Stimulated activated CD4-positive, alpha-beta T cell treated with anti-CD3 and anti-CD28 coated beads, Interleukin-2, amount 100 ng/mL, for 48 hours (primary cell): ENCODE measurements at places on chromosomes 7 and 10.

- no peak for DNase-seq
These were observed 25.9 kb downstream of the PFKFB3 start for GRCh38 chr10:6228647-6229046.

DNA sequence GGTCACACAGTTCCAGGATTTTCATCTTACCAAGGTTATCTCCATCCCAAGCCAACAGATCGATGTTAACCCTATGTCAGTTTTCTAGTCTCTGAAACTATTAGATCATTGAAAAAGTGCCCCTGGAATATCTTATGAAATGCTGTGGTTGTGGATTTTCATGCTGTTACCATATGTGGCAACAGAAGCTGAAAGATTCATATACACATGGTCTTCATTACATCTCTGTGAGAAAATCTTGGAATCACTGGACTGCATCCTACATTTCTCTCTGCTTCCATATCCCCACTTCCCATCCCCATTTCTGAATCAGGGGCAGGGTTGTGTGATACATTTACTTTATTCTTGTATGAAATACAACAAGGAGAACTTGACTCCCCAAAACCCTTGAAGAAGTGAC, 146.1 kb downstream of the SLC16A9 start:
- no peak for DNase-seq

DNA sequence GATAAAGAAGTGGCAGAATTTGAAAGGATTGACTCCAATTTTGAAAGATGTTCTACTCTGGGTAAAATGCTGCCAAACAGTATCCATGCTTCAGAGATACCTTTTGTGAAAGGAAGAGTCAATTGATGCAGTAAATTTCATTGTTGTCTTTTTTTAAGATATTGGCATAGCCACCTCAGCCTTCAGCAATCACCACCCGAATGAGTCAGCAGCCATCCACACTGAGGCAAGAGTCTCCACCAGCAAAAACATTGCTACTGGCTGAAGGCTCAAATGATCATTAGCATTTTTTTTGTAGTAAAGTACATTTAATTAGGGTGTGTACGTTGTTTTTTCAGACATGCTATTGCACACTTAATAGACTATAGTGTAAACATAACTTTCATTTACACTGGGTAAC, 31.7 kb upstream of the CYP26C1 start:
- no peak for DNase-seq

- DNase-seq: no peak
These were observed 114.6 kb downstream of the ZNF438 start for GRCh38 chr10:30917067-30917466.

DNA sequence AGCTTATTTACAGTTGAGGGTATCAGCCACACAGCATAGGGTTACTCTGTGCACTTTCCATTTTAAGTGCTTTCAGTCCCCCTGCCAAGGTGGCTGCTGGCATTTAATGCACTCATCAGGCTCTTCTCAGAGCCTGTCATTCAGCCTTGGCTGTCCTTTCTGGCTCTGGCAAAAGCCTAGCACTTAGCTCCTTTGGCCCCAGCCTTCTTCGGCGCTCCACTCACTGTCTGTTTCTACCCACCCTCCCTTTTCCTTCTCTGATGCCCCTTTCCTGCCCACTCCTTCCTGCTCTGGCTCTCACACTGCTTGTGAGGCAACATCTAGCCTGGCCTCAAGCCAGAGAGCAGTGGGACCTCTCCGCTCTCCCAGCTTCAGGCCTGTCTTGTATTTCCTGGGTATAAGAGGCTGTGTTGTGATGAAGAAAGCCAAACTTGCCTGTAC, 60.2 kb downstream of the WIPF3 start:
- DNase-seq: no peak

- no peak for DNase-seq
These were observed 27.4 kb upstream of the ABLIM1 start for GRCh38 chr10:114685456-114685855.

DNA sequence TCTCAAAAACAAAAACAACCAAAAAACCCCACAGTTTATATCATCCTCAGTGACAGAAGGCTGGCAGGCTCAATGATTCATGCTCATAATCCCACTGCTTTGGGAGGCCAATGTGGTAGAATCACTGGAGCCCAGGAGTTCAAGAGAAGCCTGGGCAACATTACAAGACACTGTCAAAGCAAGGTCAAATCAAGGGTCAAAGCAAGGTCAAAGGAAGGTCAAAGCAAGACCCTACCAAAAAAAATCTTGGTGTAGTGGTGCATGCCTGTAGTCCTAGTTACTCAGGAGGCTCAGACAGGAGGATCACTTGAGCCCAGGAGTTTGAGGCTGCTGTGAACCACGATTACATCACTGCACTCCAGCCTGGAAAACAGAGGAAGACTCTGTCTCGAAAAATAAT, 14.2 kb upstream of the NPC1L1 start:
- no peak for DNase-seq

DNA sequence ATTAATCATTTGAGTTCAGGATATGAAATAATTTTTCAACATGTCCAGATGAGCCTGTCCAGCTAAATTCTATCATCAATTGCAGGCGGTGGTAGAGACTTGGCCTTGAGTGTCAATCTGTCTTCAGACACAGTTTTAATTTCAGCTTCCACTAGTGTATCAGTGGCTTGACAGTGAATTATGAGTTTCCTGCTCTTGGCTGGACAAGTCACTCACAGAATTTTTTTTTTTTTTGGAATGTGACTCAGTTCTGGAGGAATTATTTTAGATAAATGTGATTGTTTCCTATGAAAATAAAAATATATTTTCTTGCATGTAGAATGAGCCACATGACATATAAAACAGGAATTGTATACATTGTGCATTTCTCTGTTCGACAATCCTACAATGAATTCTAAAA, 319.9 kb upstream of the AKR1E2 start:
- DNase-seq: no peak

DNA sequence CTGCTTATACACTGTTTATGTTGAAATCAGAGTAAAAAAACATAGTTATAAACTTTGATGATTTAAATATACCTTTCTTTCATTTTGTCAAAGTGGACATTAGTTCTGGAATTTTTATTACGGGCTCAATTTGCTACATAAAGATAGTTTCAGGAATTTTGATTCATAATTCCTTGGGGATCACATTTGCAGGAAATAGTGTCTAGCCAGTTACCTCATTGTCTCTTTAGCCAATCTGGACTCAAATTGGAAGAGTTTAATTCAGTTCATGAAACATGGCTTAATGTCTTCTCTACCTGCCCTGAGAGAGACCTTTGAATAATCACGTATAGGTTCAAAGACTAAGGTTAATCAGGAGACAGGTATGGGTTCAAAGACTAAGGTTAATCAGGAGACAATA, 262.6 kb downstream of the HGF start:
- no peak for DNase-seq

DNA sequence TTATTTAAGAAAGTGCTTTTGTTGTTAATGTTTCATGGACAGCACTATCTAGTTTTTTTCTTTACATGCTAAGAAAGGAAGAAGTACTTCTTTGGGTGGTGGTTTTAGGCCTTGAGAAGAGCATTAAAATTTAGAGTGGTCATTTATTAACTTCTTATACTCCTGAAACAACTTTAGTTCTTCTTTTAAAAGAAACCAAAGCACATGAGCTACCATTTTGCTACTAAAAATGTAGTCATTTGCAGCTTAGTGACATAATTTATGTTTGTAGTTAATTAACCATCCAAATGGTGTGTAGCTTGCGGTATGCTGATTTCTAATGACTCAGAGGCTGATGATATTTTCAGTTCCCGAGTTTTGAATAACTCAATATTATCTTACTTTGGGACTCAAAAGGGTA, 207.5 kb downstream of the BBS9 start:
- DNase-seq: no peak

DNA sequence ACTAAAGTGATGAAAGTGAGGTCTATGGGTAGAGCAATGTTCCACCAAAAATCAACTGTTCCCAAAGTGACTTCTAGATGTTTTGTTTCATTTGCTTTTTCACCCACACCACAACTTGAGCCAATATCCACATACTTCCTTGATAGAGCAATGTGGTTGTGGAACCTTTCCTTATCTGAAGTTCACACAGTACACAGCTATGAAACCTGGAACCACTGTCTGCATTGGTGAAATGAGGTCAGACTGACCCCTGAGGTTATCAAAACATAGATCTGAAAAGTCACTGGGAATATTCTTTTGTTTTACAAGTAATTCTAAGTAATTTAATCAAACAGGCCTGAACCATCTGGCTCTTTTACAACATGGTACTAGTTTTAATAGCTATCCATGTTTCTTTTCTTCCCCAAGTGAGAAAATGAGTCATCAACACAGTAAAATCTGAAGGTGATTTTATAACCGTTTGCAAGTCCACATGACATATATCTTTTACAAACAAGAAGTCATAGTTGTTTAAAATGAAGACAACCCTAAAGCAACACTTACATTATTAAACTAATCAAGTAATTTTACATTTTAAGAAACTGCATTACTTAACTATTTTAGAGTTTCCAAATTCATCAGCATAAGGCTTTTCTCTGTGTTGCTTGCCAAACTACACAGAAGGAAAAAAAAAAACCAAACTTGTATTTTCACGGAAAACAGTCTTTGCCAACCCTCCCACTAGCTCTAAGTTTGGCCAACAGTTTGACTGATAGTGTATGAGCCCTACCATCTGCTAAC, 80.3 kb downstream of the LRRC17 start:
- no peak for DNase-seq

GRCh38 chr7:108286290-108286904, 156.2 kb upstream of the LAMB4 start:
- DNase-seq: no peak

DNA sequence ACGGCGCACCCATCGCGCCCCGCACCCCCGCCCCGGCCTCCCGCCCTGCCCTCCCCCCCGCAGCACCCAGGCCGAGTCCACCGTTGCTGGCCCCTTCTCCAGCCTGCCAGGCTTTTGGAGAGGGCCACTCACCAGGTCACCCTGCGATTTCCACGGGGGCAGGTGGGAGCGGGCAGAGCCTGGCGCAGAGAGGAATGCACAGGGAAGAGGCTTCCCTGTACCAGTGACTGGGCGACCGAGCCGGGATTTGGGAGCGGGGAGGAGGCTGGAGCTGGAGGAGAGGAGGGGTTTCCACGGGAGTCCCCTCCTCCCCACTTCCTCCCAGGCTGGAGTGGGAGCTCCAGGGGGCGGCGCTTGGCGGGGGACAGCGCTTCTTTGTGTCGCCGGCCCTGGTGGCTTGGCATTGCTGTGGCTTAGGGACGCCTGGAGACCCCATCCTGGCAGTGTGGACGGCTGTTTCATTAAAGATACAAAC, 19.3 kb downstream of the TCAF1 start:
- no peak for DNase-seq

DNA sequence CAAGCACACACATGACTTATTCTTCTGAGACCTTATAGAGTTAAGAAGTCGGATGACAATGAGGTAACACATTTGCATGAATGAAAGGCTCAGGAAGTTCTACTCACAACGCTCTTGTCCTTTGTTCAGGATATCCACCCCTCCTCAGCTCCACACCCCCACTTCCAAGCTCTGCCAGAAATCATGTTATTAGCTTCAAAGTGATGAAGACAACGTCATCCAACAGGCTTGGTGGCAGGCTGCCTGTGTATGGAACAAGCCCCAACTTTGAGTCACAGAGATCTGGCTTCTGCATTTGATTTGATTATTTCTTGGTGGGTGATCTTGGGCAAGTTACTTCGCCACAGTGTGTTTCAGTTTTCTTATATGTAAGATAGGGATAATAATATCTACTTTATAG, 12.4 kb upstream of the BMPER start:
- no peak for DNase-seq

- DNase-seq: no peak
These were observed at the start of gene SLC18A3 for GRCh38 chr10:49610114-49610457. SLC18A3 (plus strand) TSS chr10:49610310; CDS start chr10:49610741, 431 bp downstream.

DNA sequence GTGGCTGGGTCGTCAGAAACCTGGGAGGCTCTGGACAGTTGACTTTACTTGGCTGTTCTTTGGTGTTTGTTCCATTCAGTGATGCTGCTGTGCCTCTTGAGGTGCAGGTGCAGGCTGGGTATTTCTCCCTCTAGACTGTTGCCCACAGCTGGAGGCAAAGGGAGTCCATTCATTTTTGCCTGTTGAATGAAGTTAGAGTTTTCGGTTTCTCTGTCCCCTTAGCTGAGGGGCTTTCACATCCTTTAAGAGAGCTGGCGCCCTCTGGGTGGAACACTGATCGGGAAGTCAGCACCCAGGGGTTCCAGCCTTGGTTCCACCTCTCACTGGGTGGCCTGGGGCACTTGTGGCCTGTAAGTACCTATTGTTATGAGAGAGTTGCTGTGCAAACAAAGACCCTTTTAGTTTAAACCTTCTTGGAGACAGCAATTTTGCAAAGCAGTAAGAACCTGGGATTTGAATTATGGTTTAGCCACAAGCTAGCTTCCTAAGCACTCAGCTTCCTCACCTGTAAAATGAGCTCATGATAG, 67.2 kb downstream of the GRK5 start:
- DNase-seq: no peak

DNA sequence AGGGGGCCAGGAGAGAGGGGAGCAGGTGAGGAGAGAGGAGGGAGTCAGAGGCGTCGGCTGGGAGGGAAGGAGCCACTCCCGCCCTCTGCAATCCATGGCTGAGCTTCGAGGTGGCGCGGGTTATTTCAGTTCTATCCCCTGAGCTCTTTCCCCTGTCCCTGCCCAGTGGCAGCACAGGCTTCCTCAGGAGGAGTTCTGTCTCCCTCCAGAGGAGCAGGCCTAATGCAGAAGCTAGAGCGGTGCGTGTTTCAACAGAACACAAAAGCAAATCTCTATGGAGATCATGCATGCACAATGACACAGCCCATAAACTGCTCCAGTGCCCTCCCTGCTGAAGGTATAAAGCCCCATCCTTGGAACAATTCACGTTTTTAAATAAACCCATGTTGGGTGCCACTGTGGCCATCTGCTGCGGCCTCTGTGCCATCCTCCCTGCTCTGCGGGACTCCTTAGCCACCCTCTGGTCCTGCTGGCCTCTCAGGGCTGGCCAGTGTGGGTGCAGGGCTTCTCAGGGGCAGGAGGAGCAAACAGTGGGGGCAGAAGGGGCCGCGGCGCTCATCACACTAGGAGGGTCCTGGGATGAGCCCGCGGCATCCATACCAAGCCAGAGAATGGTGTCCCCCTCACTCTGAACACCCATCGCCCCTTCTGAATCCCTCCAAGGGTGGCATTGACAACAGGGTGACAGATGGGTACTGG, 192.6 kb upstream of the LYZL2 start:
- DNase-seq: no peak

DNA sequence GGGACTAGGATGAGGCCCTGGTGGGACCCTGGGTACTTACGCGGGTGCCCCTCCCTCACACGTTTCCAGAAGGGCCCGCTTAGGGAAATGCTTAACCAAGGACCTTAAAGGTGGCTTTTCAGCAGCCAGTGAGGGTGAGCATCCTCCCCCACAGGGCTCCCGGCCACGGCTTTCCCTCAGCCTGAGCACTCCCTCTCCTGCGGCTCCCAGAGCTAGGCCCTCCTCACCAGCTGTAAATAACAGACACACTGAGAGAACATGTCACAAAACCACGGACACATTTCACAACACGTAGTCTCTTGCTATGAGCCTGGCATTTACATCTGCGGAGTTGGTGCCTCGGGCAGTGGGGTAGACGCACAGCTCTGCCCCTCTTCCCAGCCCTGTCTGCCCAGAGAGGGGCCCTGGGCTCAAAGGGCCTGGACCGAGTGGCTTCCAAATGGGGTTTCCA, 25.2 kb downstream of the GRID1 start:
- DNase-seq: no peak

GRCh38 chr7:158587162-158588084, at the start of gene PTPRN2:
PTPRN2 (minus strand) TSS chr7:158587823.
- DNase-seq: peak; percentile 52

GRCh38 chr10:34641147-34641912, 173.8 kb downstream of the PARD3 start:
- DNase-seq: no peak
